WTC11 (cell line): ENCODE measurements at places on chromosomes 5 and 9. TPM values are rescaled to one million over a fixed set of nuclear protein-coding genes. Genes with fewer than 3 reads are reported as not detected.

DNA sequence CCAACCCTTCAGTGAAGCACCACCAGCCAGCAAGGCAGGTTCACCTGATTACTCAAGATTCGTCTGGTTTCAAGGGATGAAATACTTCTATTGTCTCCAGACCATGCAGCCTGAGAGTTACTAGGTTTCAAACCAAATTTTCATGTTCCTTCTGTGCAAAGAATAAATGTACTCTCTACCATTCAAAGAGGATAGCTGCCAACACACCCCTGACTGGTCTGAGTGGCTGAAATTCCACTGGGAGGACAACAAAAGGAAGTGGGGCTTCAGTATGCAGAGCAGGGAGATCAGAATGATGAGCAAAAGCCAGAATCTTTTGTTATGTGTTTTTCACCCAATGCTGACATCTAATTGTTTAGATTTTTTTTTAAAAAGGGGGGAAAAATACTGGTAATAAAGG, 356.3 kb downstream of the BNC2 start:
- H3K27ac ChIP-seq, result peak overlapping the region; percentile 11; the same call in 1 of the 2 replicates
- peaks cover 67% of the 10 kb centered on the region for H3K4me1 ChIP-seq
- H3K27me3 ChIP-seq, result no peaks in the 10 kb centered on the region
- no peaks in the 10 kb centered on the region for H3K36me3 ChIP-seq

DNA sequence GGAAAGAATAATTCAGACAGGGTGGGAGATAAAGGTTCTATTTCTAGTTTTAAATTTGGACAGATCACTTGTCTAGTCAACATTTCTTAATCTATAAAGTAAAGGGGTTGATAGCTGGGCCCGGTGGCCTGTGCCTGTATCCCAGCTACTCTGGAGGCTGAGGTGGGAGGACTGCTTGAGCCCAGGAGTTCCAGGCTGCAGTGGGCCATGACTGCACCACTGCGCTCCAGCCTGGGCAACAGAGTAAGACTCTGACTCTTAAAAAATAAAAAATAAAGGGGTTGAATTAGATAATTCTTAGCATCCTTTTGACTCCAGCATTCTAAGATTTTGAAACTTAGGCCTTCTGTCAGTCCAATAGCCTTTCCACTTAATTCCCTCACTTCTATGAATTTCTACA, 10.8 kb downstream of the DIAPH1 start:
- H3K4me1 ChIP-seq, result peaks cover 25% of the 10 kb centered on the region
- H3K36me3 ChIP-seq, result peaks cover 2% of the 10 kb centered on the region; the same call in 1 of the 2 replicates
- DNase-seq, result no peak

DNA sequence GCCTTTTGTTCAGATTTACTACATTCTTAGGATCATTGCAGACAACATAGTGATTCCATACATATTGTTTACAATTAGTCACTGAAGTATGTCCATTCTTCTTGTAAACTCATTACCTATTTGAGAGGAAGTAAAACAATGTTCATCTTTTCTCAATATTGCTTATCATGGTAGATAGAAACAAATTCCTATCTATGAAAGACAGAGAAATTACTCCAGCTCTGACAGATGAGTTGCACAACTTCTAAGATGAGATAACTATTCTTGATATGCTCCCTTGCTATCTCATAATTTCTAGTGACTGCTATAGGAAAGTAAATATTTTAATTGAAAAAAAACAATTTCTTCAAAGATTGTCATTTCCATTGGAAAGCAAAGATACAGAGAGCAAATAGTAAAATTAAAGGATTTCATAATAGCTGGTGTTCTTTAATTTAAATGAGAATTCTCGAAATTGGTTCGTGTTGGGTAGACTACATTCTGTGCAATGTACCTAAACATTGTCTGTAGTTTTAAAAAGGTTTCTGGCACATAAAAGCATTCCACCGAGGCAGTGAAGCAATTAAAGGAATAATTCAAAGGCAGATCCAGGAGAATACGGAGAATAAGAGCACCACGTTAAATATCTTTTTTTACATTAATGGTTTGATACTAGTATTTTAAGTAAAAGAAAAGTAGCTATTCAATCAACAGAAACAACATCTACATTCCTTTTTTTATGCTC, 1029.1 kb upstream of the ACO1 start:
- H3K4me3 ChIP-seq, result no peak overlapping the region
- H3K4me1 ChIP-seq, result no peaks in the 10 kb centered on the region
- H3K27me3 ChIP-seq, result peaks cover 12% of the 10 kb centered on the region; the same call in 1 of the 2 replicates

DNA sequence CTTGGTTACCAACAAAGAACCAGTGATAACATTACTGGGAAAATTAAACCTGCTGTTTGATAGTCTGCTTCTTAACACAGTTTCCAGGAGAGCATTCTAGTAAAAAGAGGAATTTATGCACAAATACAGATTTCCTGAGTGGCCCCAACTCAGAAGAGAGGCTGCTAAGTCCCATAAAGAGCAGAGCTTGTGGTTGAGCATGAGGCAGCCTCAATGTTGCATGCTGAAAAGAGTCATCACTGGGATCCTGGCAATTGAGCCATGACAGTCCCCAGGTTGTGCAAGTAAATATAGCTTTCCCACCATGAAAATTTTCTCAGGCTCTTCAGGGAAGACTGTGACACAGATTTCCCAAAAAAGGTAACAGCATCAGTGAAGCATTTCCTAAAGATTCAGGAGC, 47.5 kb upstream of the ADRB2 start:
- no peaks in the 10 kb centered on the region for H3K36me3 ChIP-seq
- H3K27me3 ChIP-seq, result no peaks in the 10 kb centered on the region
- no peak for DNase-seq
- H3K27ac ChIP-seq, result no peak overlapping the region
- H3K4me3 ChIP-seq, result no peak overlapping the region

The ZMAT2 gene
- total RNA-seq, result 50.3 to 57.2 TPM (median 54.7 TPM) in 3 replicates

DNA sequence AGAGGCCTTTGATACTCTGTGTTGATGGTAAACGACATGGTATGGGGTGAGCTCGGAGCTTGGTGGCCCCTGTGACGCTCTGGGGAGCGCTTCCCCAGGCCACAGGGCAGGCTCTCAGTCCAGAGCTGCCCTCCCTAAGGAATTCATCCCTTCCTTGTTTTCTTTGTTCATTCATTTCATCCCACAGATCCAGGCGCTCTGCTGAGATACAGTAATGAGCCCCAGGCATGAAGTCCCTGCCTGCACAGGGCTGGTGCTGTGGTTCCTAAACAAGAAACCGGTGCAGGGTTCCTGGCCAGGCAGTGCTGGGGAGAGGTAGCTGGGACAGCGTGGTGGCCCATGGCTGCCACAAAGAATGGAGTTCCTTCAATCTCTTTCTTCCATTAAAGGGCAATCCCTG, 14.4 kb downstream of the NEK6 start:
- no peak overlapping the region for H3K4me3 ChIP-seq
- no peak for DNase-seq
- peaks cover 8% of the 10 kb centered on the region for H3K4me1 ChIP-seq
- H3K27me3 ChIP-seq, result no peaks in the 10 kb centered on the region

The CDKN2B-AS1 gene
- total RNA-seq, result 0.21 to 0.24 TPM in 2 of 3 replicates, not detected in the other

GRCh38 chr9:123696476-123696875, 233.4 kb downstream of the DENND1A start:
- no peak for DNase-seq
- H3K27ac ChIP-seq, result no peak overlapping the region
- H3K4me1 ChIP-seq, result peaks cover 13% of the 10 kb centered on the region
- H3K27me3 ChIP-seq, result no peaks in the 10 kb centered on the region
- H3K4me3 ChIP-seq, result no peak overlapping the region
- H3K36me3 ChIP-seq, result no peaks in the 10 kb centered on the region

The MARCOL gene
- total RNA-seq, result not detected in 3 replicates

- H3K4me3 ChIP-seq, result 0 out of 2 replicates have a peak overlapping the region, but pooled peaks have one; percentile 14
- no peaks in the 10 kb centered on the region for H3K27me3 ChIP-seq
- peaks cover 58% of the 10 kb centered on the region for H3K4me1 ChIP-seq
Observed at GRCh38 chr9:89428901-89429890, 68.7 kb downstream of the SEMA4D start.

DNA sequence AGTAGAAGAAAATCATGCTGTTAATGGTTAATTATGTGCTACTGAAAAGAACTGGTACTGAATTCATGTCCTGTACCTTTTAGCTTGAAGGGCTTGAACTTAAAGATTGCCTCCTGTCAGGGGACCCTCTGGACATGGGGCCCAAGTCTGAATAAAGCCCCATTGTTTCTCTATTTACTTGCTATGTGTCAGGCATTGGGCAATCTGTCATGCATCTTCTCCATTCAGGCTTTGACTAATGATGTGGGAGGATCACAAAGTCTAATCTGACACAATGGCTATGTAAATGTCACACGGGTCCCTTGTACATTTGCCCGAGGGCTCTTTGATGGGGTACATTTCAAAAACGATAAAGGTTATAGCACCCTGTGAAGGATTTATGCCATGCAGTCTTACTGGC, 64.0 kb upstream of the TUSC1 start:
- H3K27ac ChIP-seq, result no peak overlapping the region
- no peak overlapping the region for H3K4me3 ChIP-seq
- no peaks in the 10 kb centered on the region for H3K27me3 ChIP-seq
- H3K36me3 ChIP-seq, result no peaks in the 10 kb centered on the region
- no peak for DNase-seq
- H3K4me1 ChIP-seq, result no peaks in the 10 kb centered on the region

The ORM2 gene
- total RNA-seq, result 0.73 to 1.6 TPM (median 1.0 TPM) in 3 replicates
